ENCODE measurements at places on chromosomes 1 and 21.

- DNase-seq: no peak
Measured at GRCh38 chr1:79235301-79236002, 228.9 kb upstream of the ADGRL4 start.

DNA sequence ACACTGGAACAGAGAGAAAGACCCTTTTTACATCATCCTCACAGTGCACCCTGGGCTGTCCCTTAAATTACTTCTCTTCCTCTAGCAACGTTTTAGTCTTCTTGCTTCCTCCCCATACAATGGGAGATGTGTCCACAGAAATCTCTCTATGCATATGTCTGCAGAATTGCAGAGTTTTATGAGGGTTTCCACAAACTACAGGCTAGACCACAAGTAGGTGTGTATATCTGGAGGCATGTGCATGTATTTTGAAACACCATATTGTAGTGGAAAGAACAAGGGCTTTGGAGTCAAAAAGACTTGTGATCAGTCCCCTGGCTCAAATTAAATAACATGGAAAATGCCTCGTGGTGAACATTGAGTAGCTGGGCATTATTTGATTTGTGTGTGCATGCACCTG lies 121.3 kb upstream of the IPO9 start:
- DNase-seq: no peak

- DNase-seq: peak; percentile 90
Measured at GRCh38 chr1:220787069-220787619, 431 bp downstream of the MTARC1 start.

GRCh38 chr21:31634993-31635392 lies 24.5 kb upstream of the SOD1 start:
- no peak for DNase-seq

DNA sequence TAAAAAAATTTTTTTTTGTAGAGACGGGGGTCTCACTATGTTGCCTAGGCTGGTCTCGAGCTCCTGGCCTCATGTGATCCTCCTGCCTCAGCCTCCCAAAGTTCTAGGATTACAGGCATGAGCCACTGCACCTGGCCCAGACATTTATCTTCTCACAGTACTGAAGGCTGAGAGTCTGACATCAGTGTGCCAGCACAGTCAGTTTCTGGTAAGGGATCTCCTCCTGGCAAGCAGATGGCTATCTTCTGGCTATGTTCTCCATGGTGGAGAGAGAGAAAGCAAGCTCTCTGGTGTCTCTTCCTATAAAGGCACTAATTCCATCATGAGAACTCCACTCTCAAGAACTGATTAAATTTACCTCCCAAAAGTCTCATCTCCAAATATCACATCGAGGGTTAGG lies 57.8 kb upstream of the C1orf185 start:
- DNase-seq: no peak

GRCh38 chr1:65691152-65691900 lies 101.4 kb upstream of the PDE4B start:
- DNase-seq: no peak

GRCh38 chr21:38987633-38988508 lies 182.1 kb downstream of the ETS2 start:
- DNase-seq: no peak

DNA sequence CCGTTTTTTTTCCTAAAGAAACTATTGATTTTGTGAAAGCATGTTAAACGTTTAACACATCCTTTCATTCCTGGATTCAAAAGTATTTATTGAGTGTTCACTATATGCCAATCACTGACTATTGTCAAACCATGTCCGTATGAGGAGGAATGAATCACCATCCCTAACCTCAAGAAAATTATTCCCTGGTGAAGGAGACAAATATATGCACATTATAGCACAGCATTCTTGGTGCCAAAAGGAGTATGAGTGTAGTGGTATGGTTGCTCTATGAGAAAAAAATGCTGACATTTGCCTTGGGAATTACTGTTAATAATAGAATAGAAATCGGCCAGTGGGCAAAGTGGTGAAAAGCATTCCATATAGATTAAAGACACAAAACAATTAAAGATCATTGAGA lies 1390.1 kb downstream of the MRPL39 start:
- DNase-seq: no peak

- no peak for DNase-seq
Measured at GRCh38 chr1:205205055-205205454, 6.4 kb downstream of the DSTYK start.

DNA sequence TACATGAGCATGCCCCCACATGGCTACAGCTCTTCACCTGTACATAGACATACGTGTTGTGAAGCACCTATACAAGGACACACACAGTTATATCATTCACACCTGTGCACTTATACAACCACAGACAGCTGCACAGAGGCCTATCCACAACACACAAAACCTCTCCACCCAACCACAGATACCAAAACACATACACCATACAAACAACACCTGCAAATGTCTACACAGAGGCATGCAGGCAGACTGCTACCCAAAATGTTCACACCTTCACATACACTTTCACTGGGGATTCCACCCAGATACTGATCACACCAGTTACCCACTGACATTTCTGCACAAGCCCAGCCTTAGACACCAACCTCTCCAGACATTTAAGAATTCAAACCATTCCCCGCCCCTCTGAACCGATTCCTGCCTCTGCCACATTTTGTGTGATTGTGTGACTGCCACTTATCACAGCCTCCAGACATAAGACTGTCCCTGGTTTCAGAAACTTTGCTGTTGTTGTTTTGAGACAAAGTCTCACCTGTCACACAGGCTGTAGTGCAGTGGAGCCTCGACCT lies 2.0 kb downstream of the C1orf232 start:
- no peak for DNase-seq

- DNase-seq: no peak
Measured at GRCh38 chr1:226455843-226456242, 48.0 kb upstream of the PARP1 start.

GRCh38 chr1:111864862-111865261 lies 109.2 kb downstream of the DDX20 start:
- DNase-seq: no peak

DNA sequence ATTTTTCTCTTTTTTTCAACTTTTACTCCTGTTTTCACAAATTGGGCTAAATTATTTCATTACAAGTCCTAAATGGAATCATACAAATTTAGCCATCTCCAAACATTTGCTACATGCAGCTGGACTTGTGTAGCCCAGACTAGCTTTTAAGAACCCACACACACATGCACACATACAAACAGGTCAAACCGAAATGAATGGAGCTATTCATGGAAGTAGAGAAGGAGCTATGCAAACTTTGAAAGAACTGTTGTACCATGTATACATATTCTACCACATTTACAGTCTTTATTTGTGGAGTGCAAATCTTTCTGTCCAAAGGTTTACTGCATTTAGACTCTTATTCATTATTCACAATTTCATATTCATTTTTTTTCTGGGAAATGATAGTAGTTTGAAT lies 189.1 kb upstream of the RNPC3 start:
- DNase-seq: no peak

DNA sequence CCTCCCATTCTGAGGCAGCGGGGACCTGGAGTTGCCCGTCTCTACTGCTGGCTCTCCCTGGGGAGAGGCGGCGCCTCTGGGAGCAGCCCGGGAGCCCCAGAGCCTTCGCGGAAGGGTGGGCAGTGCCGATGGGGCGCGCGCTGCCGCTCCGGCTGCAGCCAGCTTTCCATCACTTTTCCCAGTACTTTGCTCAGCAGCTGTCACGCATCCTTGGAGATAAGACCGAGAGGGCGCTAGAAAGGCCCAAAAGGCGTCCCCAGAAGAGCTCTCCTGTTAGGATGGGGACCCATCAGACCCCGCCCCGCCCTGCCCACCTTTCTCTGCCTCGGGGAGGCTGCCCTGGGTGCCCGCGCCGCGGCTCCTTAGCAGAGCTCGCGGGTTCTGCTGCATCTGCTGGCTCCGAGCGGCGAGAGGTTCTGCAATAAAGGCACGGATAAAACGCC lies 534 bp downstream of the KCNH1 start:
- no peak for DNase-seq

DNA sequence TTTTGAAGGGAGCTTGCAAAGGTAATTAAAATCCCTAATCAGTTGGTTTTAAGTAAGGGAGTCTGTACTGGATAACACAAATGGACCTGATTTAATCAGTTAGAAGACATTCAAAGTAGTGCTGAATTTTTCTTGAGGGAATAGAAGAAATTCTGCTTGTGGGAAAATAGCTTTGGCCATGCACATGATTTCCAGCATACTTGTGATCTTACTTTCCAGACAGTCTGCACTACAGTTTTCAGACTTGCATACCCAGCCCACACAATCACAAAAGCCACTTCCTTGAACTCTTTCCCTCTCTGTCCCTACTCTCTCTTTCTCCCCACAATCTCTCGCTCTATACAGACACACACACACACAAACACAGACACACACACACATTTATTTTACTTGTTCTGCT lies 852.1 kb downstream of the PLA2G4A start:
- DNase-seq: no peak

DNA sequence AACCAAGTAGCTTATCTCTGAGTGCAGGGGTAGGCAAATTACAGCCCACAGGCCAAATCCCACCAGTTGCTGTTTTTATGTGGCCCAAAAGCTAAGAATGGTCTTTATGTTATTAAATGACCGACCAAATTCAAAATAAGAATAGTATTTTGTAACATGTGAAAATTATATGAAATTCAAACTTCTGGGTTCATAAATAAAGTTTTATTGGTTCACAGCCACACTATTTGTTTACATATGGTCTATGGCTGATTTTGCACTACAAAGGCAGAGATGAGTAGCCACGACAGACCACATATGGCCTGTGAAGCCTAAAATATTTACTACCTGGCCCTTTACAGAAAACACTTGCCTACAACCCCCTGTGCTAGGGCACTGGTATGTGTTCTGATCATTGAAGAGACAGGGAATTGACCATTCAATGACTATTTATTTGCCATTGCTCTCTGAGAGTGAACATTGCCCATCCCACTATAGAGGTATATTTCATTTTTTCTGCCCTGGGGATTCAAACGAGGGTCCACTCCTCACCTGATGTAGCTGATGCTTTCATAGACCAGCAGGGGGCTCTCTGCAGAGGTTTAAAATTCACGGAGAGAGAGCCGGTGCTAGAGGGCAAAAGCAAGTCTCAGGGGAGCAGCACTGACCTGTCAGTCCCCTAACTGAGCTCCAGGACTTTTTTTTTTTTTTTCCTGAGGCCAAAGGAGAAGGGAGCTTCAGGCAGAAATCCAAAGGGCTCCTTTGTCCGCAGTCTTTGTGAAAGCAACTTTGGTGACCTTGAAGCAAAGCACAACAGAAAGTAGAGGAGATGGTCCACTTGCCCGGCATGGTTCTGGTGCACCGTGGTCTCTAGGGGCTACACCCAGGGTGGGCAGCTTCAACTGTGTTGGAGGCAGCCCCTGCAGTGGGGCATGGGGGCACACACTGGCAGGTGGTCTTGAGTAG lies 7.3 kb upstream of the GNL2 start:
- DNase-seq: no peak

Measured in upper lobe of left lung (tissue), 6 donors.